ENCODE measurements at places on chromosomes 12 and 14.

GRCh38 chr12:128564956-128565355 lies 258.8 kb downstream of the SLC15A4 start:
- DNase-seq = no peak

GRCh38 chr12:112645586-112645985 lies 146.0 kb upstream of the RPH3A start:
- DNase-seq = no peak

- DNase-seq = no peak
These were observed 207.7 kb downstream of the CACNA1C start for GRCh38 chr12:2260441-2260840.

DNA sequence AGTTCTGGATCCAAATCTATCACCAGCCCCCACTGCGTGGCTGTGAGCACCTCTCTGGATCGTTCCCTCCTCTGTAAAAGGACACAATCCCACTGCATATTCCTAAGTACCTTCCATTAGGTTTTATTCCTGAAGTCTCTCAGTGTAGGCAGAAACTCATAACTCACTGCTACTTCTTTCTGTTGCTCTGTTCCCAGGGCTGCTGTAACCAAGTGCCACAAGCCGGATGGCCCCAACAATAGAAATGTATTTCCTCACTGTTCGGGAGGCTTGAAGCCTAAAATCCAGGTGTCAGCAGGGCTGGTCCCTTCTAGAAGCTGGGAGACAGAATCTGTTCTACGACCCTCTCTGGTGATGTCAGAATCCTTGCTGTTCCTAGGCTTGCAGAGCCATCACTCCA lies 24.9 kb downstream of the FOXN3 start:
- no peak for DNase-seq

DNA sequence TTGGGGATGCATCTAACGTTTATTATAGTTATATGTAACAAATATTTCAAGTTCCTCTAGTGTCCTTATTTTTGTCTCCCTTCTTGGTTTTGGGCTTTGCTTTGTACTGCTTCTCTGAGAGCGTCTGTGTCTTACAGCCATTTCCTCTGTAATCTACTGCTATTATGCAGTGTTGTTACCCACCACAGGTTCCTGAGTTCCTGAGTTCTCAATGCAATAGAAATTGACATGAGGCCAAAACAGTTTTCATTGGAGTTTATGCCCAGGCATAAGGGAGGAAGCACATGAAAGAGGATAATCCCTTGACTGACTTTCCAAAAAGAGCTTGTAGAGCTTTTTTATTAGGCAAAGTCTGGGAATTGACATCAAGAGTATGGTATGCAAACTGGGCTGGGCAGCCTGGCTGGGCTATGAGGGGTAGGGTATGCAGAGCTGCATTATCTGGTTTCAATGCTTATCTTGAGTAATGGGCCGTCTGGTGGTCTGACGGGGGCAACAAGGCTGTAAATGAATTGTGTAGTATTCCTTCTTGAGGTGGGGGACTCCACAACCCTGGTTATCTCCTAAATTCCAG lies 722.5 kb upstream of the ATXN7L3B start:
- no peak for DNase-seq

DNA sequence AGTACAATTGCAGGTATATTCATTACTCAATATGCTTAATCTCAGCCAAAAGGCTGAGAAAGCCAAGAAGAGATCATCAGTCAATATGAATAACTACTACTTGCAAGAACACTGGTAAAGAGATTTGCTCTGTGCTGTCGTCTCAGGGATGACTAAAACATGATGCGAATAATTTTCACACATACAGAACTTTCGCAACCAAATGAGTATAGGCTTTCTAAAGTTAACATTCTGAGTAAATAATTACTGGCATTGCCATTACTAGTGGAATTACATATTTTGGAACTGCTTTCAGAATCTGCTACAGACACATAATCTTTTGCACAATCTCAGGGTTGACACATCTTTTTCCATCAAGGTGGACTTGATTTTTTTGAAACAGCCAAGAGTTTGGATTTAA lies 24.7 kb downstream of the NCKAP1L start:
- no peak for DNase-seq

DNA sequence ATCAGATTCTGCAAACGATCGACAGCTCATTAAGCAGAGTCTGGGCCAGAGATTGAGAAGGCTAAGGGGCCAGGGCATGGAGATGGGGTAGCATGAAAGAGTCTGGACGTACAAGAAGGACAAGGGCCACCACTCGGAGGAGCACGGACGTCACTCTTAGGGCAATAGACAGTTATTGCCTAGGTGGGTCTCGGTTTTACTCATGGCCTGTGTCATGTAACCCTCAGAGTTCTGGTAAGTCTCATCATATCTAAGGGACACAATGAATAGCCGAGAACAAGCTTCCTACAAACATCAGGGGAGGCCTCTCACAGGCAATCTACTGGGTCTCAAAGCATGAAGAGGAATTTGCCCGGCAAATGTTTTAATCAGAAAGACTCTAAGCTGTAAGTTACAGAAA lies 30.4 kb upstream of the ITPK1 start:
- no peak for DNase-seq

DNA sequence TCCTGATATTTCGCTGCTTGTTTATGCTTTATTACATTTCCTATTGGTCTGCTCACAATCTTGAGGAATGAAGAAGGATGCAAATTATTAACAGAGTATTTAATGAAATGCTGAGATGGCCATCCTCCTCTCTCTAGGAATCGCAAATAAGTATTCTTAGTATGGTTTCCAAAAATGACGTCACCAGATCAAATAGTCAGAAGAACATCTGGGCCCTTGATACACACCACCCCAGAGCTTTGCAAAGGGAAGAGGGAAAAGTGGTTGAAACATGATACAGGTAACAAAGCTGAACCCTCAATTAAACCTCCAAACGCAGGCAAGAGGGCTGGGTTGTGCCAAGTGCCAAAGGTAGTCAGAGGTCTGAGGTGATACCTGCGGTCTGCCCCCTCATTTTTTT lies 107.3 kb downstream of the BCL11B start:
- no peak for DNase-seq

GRCh38 chr12:69438539-69438938 lies 31.6 kb upstream of the FRS2 start:
- DNase-seq = no peak

DNA sequence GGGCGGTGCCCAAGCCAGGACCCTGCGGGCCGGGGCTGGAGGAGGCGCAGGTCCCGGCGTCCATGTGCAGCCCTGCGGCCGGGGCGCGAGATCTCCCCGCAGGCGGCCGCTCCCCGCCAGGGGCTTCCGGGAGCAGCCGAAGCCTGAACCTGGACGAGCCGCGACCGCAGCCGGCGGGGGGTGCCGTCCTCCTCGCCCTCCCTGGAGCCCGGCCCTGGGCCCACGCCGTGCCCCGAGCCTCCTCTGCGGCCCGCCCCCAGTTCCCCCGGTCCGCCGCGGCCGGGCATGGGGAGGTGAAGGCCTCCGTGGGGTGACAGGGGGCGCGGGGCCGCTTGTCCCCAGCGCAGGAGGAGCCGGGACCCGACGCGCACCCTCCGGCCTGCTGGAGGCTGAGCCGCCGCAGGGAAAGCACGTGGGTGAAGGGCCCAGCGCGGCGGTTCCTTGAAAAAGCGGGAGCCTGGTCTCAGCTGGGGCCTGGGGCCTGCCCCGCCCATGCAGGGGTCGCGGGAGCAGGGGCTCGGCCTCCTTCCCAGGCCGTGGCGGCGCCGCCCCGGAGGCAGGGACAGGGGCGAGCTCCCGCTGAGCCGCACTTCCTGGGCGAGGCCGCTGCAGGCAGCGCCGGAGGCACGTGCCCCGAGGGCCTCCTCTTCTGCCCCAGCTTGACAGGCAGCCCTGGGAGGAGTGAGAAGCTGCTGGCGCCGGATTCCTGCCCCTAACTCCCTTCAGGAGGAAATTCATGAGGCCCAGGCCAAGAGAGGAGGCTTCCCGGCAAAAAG lies 55.6 kb upstream of the PPP2R5C start:
- peak; percentile 46 for DNase-seq

GRCh38 chr12:85693093-85693665 lies 143.0 kb downstream of the RASSF9 start:
- DNase-seq = no peak

DNA sequence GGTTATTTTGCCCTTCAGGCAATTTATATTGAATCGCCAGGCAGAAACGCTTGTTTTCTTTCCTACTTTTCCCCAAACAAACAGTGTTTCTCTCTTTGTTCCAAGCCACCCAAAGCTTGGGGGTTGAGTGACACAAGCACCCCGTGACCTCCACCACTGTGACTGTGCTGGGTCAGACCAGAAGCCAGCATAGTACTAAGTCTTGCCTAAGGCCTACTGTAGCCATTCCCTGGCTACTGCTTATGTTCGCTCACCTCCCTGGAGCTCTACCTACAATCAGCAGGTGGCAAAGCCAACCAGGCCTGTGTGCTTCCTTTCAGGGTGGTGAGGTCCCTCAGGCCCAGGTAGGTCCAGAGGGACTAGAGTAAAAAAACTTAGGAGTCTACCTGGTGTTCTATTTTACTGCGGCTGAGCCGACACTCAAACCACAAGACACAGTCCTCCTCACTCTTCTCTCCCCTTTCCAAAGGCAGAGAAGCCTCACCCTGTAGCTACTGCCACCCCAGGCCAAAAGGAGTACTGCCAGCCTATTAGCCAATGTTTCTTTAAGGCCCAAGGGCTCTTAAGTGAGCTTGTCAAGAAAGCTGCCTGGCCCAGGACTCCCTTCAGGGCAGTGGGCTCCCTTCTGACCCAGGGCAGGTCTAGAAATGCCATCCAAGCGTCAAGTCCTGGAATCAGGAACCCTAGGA lies 411.8 kb upstream of the MIS18BP1 start:
- DNase-seq = no peak

DNA sequence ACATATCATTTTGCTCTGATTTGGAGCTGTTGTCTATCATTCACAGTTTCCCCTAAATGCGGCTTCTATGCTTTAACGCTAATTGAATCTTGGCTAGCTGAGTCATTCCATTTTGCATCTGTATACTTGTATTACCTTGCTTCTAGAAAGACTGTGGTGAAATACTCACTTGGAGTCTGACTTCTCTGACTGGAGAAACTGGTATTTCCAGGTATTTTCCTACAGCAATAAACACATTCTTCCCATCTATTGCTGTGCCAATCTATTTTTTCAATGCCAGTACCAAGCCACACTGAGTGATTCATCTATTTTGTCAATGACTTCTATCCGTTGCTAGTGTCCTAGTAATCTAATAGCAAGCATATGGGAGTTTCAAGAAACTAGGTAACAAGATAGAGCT lies 76.0 kb upstream of the ST8SIA1 start:
- no peak for DNase-seq

DNA sequence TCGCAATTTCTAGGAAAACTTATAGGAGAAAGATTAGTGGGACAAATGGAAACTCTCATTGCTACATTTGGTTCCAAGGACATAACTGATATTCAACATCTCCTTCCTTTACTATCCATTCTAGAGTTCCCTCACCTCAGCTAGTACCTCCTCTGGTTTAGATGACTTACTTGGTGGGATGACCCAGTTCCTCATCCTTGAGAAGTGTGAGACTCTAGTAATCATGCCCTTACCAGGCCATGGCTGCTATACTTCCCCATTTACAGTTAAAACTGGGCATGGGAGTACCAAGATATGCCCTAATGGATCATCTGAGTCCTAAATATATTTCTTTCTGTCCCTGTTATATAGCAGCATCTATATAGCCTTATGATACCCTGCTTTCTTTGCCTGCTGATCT lies 58.1 kb downstream of the IFT81 start:
- DNase-seq = no peak

GRCh38 chr12:107129315-107129930 lies 36.1 kb upstream of the CRY1 start:
- DNase-seq = no peak

DNA sequence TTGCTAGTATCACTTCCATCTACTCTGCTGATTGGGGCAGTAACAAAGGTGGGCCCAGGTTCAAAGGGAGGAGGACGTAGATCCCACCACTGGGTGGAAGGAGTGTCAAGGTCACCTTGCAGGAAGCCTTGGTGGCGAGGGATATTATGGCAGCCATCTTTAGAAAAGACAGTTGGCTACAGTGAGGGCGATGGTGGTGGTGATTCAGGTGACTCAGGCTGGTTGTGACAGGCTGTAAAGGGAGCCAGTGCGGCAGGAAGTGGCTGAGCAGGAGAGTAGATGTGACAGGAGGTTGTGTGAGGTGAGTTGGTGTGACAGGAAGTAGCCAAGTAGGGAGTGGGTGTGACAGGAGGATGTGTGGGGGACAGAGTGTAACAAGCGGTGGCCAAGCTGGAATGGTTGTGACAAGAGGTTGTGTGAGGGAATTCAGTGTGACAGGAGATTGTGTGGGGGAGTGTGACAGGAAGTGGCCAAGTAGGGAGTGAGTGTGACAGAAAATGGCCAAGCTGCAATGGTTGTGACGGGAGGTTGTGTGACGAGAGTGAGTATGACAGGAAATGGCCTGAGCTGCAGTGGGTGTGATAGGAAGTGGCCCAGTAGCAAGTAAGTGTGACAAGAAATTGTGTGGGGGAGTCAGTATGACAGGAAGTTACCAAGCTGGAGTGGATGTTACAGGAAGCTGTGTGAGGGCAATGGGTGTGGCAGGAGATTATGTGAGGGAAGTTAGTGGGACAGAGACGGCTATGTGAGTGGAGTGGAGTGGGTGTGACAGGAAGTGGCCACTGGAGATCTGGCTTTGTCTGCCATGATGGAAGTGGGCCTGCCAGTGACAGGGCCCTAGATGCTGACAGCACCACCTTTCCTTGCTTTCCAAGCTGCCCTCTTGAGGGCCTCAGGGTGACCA lies 136.5 kb upstream of the MYL2 start:
- DNase-seq = no peak

- no peak for DNase-seq
These were observed 396.7 kb upstream of the OR4E1 start for GRCh38 chr14:22070119-22070982.

- DNase-seq = peak; percentile 36
These were observed 31.8 kb downstream of the MAX start for GRCh38 chr14:65070471-65070976.

DNA sequence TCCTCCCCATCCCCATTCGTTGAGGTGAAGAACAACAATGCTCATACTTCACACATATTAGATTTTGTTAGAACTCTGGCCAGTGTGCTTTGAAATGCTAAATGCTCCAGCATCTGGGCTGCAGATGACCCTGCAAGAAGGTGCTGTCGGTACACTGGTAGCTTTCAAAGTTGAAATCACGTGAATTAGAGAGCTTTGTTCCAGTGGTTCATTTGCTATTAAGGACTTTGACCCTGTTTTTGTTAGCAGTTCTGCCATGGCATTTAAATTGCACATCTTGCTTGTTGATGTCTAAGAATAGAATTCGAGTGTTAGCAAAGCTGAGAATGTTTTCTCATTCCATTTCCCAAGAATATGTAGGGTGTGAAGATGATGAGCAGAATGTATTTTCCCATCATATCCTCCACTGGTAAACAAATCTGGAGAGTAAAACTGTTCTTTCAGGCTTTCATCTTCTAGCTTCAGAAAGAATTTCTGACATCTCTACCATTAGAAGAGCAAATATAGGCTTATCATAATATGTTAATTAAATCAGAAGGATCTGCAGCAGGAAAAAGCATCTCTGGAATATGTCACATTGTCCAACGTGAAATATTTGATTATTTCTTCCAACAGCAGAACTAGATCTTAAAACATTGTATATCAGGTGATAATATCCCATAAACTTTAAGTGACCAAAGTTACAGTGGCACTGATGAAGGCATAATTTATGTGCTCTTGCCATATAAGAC lies 98.8 kb upstream of the PDE3A start:
- no peak for DNase-seq

- DNase-seq = peak; percentile 53
These were observed 12.3 kb upstream of the PARP11 start for GRCh38 chr12:3885277-3886094.
